Activated naive CD4-positive, alpha-beta T cell treated with anti-CD3 and anti-CD28 coated beads, Interleukin-2, amount 10 ng/mL, durations not matched to agents 7 days and 5 days (primary cell): ENCODE measurements at places on chromosomes 13 and 19.

GRCh38 chr19:20787786-20788185, 11.7 kb downstream of the ZNF66 start:
- DNase-seq = no peak

GRCh38 chr13:43773602-43774001, 13.2 kb downstream of the ENOX1 start:
- no peak for DNase-seq

DNA sequence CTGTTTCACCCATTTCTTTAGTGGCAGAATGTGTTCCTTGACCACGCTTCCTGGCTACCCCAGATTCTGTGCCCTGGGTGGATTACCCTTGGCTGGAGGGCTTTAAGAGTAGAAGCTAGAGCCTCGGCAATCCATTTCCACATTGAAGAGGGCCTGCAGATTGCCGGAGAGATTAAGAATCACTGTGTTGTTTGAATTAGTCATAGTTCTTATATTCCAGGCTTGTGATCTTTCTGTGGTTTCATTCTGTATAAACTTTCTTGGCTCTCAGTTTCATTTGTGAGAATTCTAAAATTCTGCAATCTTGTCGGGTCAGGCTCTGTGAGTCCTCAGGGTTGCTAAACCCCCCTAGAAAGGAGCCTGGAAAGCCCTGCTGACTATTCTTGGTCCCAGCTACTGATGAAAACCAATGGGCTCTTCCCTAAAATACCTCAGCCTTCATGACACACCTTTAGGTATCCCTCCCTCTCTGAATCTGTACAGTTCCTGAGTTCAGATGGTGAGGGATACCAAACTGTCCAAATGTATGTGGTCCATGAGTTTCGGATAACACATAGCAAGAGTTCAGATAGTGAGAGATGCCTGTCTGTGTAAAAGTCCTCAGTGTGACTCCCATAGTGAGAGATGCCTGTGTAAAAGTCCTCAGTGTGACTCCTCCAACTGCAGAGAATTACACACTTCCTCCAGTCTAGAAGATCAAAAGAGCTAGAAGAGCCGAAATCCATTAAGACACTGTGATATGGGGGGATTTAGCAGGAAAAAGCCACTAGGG, 4.3 kb downstream of the PHF11 start:
- DNase-seq = peak; percentile 29

DNA sequence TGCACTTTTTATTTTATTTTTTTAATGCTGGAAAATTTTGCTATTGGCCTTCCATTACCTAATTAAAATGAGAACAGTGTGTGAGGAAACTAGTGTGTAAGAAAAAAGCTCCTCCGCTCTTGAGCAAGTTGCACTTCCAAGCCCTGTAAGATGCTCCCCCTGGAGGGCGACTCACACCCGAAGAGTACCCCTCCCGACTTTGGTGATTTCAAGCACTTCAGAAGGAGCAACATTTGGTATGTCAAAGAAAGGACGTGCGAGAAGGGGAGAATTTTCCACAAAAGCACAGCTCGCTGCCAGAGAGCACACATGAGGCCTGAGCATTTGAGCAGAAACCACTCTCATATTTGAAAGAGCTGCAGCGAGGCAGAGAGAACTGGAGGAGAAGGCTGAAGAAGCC, 504.4 kb downstream of the FGF9 start:
- DNase-seq = no peak

GRCh38 chr19:47313754-47314295, 4.2 kb downstream of the C5AR1 start:
- no peak for DNase-seq

GRCh38 chr13:97938706-97939475, 14.6 kb upstream of the IPO5 start:
- DNase-seq = no peak

DNA sequence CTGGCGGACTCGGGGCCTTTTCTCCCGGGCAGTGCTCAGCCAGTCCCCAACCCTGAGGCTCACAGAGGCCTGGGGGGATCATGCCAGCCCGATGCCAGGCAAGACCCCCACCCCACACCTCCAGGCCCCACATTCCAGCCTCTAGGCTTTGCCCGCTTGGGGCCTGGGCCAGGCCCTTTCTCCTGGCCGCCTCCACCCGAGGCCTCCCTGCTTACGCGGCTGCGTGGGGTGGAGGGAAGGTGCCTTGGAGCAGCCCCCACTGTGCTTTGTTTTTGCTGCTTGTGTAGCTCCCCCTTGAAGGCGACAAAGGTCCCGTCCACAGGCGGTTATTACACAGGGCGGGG, 38.4 kb downstream of the SMIM24 start:
- no peak for DNase-seq

DNA sequence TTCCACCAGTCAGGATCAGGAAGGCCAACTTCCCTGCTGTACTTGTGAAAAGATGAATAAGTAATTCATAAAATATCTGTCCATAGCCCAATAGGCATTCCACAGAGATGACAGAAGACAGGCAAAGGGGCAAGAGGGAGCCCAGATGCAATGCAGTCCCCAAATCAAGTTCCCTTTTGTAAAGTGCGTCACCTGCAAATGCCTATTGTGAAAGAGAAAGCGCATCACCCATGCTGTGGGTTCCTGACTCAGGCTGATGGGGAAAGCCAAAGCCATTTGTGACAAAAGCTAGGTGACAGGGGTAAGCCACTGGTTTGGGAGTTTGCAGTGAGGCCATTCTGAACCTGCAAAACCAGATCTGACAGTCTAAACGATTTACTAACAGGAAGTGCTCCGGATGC, 157.5 kb upstream of the ZNF536 start:
- DNase-seq = no peak

- peak; percentile 56 for DNase-seq
Measured at GRCh38 chr13:23377983-23378632, 55.4 kb downstream of the SACS start.

- no peak for DNase-seq
Measured at GRCh38 chr19:3694361-3695123, 5.7 kb downstream of the PIP5K1C start.

DNA sequence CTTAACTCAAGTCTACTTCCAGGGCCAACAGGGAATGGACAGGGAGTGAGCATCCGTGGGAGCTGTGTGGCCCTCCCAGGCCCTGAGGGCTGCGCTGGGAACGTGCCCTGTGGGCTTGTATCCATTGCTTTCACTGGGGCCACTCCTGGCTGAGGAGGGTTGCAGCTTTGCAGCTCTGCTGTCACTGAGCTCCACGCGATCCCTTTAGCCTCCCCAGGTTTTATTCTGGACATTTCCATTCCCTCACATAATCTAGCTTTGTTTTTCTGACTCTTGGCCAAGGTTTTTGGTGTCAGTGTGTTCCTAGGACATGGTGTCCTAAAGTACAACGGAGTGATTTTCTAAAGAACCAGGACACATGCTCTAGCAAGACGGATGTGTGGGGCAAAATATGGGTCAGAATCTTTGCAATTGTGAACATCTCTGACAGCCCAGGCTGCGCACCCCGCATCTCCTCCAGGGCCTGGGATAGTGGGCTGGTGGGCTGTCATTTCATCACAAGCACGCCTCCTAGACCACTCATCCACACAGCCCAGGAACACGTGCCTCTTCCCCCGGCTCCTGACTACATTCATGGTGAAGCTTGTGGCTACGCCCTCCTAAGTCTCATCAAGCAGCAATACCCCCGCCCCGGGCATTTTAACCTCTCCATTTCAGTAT, 28.0 kb downstream of the GGACT start:
- no peak for DNase-seq

DNA sequence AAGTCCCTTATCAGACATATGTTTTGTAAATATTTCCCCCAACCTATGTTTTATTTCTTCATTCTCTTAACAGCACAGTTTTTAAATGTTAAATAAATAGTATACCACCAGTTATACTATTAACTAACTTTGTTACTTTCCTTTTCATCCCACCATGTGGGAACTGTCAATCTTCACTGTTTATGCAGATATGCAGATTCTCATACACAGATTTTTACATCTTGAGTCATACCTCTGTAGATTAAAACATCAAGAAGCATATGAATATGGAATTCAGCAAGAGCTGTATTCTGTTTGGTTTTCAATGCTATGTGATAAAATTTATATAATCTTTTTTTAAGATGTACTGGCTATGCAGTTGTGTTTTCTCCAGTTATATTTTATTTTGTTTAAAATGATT, 566.3 kb downstream of the LIG4 start:
- DNase-seq = no peak

DNA sequence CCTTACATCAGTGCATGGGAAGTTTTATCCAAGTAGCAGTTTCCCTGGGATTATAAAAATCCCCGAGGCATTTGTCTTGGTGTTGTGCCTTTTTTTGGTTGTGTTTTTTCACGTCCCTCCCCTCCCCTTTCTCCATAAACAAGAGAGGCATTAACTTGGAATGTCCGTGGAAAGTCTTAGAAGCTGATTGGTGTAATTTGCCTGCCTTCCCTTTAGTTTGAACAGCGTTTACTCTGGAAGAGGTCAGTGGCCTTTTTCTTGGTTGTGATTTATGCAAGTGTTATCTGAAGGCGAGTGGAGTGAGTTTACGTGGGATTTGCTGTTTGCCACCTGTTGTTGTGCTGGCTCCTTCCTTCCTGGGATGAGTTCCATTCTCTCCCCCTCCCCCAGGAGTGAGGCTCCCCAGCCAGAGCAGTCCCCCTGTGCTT, 7.2 kb downstream of the ACTN4 start:
- DNase-seq = no peak

DNA sequence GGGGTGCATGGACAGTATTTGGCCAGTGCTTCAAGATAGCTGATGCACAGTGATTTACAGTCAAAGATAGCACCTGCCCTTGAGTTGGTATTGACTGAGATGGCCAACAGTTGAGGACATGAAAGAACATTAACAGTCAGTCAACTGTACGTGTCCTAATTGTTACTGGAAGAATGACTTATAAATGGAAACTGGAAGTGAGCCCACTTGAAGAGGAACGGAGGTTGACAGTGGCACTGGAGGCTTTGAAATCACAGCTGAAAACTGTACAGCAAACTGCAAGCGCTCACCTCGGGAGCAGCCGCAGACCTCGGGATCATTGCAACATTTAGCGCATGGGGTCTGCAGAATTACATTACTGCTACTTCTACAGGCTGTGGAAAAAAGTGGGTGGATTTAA, 77.1 kb downstream of the GGACT start:
- DNase-seq = no peak

- no peak for DNase-seq
Measured at GRCh38 chr13:78841358-78841963, 182.5 kb upstream of the OBI1 start.

DNA sequence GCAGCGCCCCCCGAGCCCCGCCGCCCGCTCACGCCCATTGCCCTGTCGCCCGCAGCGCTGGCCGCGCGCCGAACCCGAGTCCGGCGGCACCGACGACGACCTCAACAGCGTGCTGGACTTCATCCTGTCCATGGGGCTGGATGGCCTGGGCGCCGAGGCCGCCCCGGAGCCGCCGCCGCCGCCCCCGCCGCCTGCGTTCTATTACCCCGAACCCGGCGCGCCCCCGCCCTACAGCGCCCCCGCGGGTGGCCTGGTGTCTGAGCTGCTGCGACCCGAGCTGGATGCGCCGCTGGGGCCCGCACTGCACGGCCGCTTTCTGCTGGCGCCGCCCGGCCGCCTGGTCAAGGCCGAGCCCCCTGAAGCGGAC, 518 bp downstream of the KLF2 start:
- peak; percentile 74 for DNase-seq

DNA sequence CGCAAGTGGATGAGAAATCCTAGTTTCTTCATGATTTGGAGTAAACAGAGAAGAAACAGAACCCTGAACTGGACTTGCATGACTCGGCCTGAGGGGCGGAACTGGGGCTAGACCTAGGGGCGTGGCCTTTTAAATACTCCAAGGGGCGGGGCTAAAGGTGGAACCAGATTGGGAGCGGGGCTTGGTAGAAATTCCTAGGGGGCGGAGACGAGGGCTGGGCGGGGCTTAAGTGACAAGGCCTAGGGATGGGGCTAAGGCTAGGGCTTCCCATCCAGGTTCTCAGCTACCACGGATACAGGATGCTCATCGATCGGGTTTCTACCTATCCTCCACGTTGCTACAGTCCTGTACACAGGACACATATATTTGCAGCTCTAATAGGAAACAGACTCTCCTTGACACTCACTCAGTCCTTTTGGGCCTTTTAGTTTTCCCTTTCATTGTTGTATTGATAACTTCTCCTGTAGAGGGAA, 372 bp upstream of the ZNF699 start:
- DNase-seq = no peak

DNA sequence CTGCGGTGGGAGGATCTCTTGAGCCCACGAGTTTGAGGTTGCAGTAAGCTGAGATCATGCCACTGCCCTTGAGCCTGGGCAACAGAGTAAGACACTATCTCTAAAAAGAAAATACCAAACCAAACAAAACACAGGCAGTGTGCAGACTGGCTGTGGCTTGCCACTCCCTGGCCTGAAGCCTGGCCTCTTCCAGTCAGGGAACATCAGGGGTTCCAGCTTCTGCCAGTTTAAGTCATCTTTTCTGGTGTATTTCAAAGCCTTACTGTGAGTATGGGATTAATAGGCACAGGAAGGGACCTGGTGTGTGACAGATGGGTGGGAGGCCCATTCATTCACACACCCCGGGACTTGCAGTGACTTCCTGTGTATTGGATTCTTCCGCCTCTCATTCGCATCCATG, 27.0 kb upstream of the F2RL3 start:
- DNase-seq = no peak

DNA sequence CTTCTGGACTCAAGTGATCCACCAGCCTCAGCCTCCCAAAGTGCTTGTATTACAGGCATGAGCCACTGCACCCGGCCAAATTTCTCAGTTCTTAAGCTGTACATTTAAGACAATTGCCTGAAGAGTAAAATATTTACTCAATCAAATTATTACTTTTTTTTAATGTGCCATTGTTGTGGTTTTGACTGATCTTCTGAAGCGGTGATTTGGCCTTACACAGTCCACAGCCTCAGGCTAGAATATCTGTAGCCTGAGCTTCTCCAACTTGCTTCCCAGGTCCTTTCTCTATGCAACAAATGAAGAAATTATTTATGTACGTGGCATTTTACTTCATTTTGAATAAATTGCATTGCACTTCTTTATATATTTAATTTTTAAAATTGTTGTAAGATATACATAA, 281.3 kb downstream of the KLF5 start:
- DNase-seq = no peak

DNA sequence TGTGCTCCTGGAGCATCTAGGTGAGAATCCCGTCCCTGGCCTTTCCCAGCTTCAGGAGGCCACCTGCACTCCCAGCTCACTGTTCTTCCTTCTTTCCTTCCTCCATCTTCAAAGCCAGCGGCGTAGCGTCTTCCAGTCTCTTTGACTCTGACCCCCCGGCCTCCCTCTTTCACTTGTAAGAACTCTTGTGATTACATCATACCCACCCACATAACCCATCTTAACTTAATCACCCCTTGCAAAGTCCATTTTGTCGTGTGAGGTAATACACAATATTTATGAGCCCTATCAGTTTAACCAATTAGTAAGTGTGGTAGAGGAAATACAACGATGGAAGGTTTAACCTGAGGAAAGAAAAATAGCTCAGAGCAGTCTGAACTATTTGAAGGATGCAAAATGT, 4.6 kb upstream of the CDC16 start:
- DNase-seq = no peak
